ENCODE measurements at places on chromosomes 11 and 22.

GRCh38 chr11:66784575-66784974 is 55.6 kb upstream of the SPTBN2 start:
- no peak for DNase-seq

DNA sequence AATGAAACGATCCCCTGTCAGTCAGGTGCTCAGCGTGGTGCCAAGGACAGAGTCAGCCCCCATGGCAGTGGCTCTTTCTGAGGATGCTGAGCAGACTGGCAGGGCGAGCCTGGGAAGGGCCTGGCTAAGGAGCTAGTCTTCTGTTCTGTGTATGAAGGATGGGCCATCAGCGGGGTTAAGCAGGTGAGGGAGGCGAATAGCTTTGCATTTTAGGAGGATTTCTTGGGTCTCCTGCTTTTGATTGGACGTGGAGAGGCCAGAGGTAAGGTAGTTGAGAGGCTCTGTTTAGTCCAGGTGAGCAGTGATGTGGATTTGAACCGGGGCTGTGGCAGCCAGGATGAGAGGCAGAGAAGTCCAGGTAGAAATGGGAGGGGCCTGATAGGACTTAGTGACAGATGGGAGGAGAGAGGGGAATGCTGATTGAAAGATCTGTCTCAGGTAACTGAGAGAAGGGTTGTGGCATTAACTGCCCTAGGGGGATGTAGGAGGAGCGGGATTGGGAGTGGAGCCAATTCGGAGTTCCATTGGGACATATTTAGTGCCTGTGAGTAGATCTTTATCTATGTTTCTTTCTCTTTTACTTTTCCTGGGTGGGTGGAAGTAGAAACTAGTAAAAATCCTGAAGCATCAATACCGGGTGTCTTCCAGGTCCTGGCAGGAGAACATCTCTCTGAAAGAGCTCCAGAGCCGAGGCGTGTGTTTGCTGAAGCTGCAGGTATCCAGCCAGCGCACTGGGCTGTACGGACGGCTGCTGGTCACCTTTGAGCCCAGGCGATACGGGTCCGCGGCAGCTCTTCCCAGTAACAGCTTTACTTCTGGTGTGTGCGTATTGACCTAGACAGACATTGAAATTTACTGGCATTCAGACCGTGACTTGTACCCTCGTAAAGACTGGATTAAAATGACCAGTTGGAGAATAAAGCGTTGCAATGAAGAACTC is 2.0 kb downstream of the IGHMBP2 start:
- no peak for DNase-seq

DNA sequence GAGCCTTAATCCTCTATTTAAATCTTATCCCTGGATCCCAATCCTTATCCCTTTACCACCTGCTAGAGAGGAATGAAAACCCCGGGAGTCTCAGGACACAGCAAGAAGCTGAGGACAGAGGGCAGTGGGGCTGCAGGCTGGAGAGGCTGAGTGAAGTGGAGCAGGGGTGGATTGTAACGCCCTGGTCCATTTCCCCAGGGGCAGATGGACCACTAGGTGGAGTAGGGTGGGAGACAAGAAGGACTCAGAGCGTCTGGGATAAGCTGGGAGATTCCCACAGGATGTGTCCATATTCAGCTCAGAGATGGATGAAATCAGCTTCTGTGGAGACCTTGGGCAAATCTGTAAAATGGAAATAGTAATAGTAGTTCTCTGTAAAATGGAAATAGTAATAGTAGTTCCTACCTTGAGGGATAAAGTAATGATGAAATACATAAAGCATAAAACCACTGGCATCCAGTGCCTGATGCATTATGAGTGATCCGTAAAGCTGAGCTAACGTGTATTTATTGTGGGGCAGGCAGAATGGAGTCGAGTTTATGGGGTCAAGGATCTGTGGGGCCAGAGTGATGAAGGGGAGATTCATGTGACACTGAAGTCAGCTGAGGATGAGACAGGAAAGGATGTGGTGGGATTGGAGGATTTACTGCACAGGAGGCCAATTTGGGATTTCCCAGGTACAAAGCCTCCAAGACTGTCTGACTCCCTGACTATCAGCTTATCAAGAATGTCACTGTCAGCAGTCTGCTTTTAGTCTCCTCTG is 1.9 kb upstream of the ROBO4 start:
- no peak for DNase-seq

- DNase-seq: no peak
Observed at GRCh38 chr11:16804104-16804947, 65.9 kb downstream of the C11orf58 start.

DNA sequence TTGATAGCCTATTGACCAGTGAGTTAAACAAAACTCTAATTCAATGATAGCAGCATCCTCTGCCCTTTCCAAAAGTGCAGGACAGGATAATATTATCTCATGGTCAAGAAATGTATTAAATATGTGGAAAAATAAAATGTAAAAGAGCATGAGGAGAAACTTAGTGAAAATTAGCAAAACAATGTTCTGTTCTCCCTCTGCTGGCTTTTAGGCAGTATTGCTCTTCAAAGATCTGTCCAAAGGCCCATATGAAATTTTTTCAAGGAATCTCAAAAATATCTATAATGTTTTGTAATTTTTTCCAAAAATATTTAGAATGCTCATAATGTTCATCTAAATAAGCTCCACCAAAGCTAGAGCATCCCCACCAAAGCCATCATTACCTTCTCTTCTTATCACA is 8.3 kb upstream of the ARL14EP start:
- no peak for DNase-seq

GRCh38 chr22:49052023-49052538 is 775.6 kb downstream of the BRD1 start:
- DNase-seq: no peak

DNA sequence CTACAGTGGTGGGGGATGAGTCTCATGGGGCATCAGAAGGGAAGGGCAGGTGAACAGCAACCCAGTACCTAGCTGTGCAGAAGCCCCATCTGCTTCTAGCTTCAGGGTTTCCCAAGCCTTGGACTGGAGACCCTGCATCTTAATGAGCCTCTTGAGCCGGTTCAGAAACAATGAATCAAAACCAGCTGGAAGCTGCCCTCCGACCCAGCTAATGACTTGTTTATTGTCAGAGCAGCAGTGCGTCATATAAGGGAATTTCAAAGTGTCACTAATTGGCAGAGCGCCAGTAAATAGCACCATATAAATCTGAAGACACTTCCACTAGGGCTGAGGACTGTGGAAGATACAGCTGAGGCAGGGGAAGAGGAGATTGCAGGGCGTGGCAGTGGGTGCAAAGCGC is 57.5 kb downstream of the RPUSD4 start:
- no peak for DNase-seq

DNA sequence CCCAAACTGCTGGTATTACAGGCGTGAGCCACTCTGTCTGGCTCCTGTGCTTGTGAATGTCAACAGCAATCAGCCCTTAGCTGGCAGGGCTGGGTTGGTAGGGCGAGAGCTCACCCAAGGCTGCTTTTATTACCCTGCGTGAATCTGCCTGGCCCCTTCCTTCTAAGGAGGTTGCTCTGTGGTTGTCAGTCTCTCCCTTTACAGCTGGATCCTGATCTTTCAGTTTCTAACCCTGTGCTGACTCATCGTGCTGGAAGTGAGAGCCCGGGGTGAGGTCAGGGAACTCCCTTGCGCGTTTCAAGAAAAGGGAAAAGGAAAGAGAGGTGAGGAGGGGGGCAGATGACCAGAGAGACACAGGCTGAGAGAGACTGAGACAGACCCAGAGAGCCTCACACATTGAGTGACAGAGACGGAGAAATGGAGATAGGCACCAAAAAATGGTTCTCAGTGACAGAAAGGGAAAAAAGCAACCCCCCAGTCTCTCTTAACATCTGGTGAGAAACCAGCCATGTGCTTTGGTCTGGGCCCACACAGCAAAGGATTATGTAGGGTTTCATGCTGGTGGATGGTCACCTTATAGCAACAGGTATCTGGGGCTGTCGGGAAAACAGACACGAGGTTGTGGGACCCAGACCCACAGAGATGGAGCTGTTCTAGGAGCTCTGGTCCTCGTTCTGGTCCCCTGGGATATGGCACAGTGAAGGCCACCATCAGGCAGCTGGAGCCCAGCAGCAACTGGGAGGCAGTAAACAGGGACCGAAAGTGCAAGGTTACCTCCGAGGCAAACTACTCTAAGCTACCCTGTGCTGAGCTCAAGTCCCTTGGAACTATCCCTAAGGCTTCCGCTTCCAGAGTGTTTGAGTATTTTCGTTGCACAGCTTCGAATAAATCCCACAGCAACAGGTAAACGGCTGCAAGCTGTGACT is 2.5 kb downstream of the TCN2 start:
- no peak for DNase-seq
